Germinal center (tissue), 1 donor: ENCODE measurements at places on chromosomes 3 and 15.

DNA sequence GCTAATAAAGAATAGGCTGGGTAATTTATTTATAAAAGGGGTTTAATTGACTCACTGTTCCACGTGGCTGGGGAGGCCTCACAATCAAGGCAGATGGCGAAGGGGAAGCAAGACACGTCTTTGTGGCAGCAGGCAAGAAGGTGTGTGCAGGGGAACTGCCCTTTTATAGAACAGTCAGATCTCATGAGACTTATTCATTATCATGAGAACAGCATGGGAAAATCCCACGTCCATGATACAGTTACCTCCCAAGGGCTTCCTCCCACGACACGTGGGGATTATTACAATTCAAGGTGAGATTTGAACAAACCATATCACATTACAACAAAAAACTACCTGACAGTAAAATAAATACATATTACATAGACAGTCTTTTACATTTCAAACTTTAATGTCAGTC, 414.9 kb downstream of the NAALADL2 start:
- no peak for DNase-seq

- peak; percentile 70 for DNase-seq
Observed at GRCh38 chr3:43378066-43378935, 92.0 kb downstream of the SNRK start.

DNA sequence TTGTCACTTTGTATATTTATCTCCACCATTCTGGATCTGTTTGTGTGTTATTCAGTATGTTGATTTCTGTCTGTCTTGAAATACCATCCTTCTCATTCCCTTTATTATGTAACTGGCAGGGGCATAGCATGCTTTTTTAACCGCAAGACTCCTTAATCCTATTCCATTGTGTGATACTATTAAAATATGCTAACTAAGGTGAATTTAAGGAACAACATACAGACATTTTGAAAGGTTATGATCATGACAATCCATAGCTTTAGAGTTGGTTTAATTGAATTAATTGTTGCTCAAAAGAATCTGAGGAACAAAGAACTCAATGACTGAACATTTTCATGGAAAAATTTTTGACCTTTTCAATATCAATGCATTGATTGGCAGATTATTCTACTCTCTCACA, 677.3 kb upstream of the ROBO1 start:
- no peak for DNase-seq

DNA sequence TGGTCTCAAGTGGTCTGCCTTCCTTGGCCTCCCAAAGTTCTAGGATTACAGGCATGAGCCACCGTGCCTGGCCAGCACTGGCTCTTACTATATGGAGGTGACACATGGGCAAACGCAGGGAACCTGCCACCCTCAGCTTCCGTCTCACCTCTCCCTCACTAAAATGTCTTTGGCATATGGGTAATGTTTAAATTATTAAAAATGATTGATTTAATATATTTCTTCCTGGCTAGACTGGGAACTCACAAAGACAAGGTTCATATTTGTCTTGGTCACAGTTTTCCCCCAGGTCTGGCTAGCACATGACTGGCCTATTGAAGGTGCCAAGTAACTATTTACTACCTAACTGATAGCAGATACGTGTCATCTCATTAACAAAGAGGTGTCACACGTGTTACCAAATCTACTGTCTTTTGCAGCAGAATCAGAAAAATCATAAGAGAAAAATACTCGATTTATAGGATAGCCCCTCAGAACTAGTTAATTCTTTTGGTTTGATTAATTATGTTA, 48.2 kb downstream of the SYNM start:
- no peak for DNase-seq

- DNase-seq: no peak
Observed at GRCh38 chr15:67741308-67741707, 84.0 kb upstream of the SKOR1 start.

- DNase-seq: no peak
Observed at GRCh38 chr15:37789881-37790280, 144.6 kb upstream of the TMCO5A start.

DNA sequence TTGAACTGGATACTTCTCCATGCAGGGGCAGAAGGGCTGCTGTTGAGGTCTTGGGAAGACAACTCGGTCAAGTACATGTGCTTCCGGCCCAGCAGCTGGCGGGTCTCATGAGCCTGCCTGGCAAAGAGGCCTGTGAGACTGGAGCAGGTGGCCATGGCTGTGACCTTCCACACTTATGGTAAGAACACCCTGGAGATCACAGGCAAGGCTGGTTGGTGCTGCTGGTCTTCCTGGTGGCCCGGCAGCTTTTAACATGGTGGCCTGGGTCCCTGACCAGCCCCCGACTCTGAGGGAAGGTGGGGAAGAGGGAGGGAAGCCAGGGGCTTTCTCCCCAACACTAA, 15.4 kb downstream of the CHRD start:
- DNase-seq: no peak

GRCh38 chr15:92922418-92923002, 22.4 kb downstream of the CHD2 start:
- DNase-seq: no peak

DNA sequence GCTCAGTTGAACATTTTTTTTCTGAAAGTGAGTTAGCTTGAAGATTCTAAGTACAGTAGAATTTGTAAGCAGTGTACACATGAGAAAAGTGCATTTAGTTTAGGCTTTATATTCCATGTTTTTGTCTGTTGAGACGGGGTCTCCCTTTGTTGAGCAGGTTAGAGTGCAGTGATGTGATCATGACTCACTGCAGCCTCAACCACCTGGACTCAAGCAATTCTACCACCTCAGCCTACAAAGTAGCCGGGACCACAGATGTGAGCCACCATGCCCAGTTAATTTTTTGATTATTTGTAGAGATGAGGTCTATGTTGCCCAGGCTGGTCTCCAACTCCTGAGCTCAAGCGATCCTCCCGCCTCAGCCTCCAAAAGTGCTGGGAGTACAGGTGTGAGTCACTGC, 5.3 kb upstream of the CSNK1G1 start:
- no peak for DNase-seq

DNA sequence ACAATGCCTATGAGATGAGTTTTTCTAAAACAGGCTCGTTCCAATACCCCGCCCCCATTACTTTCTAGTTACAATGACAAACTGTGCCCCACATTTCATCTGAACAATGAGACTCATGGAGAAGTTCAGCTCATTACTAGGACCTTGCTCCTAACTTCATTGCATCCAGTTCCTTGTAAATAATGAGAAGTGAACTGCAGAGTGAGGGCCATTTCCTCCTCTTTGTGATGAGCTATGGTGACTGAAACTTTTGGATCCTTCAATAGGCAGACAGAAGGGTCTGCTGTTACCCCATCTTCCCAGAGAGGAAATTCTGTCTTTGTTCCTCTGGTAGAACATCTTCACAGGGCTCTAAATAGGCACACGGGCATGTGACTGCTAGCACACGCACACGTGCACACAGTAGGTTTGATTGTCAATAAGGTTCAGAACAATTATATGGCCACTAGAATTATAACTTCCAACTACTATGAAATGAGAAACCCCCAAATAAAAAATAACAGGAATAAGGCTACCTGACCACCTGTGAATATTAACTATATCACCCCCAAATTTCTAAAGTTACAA, 51.8 kb downstream of the SERP1 start:
- DNase-seq: no peak

DNA sequence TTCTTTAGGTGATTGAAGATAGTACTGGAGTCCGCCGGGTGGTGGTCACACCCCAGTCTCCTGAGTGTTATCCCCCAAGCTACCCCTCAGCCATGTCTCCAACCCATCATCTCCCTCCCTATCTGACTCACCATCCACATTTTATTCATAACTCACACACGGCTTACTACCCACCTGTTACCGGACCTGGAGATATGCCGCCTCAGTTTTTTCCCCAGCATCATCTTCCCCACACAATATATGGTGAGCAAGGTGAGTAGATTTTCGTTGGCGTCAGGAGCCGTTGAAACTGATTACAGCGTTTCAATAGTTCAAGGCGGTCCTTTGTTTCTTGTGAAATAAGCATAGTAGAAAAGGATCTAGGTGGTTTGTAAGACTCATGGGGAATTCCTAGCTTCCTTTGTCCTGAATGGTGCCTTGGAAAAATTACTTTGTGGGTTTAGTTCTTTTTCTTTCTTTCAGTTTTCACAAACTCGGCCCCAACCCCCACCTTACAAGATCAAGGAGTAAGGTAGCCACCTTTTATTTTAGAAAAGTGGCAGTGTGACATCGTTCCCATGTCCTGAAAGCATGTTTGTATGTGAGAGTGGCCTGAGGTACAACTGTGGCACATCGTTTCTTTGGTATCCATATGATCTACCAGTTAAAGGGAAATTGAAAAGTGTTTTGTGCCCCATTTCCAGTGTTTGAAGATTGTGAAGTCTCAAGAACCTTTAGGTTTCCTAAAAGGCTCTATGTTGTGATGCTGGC, 200.6 kb downstream of the GHSR start:
- no peak for DNase-seq

DNA sequence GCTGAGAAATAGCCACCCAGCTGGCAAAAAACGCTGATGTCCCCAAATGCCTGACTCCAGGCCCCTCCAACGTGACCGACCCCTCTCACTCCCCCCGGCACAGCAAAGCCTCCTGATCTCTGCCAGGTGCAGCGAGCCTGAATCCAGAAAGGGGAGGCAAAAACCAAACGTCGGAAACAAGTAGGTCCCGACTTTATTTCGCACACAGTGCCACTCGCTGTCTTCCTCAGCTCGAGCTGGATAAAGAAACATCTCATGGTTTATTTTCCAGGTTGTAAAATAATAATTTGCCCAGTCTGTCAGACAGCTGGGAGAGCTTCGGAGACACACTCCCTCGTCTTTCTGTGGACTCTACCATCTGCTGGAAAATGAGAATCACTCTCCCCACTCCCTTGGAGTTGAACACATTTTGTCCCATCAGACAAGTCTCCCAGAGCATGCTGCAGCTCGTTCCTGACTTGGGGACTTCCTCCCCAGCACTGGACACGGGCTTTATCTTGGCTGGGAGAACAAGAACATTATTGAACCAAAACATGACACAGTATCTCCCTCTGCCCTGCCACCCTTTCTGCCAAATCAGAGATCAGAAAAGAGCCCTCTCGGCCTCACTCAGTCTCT, 142.8 kb downstream of the NUP210 start:
- DNase-seq: no peak

- DNase-seq: no peak
Observed at GRCh38 chr3:191119415-191120295, 79.4 kb upstream of the OSTN start.

DNA sequence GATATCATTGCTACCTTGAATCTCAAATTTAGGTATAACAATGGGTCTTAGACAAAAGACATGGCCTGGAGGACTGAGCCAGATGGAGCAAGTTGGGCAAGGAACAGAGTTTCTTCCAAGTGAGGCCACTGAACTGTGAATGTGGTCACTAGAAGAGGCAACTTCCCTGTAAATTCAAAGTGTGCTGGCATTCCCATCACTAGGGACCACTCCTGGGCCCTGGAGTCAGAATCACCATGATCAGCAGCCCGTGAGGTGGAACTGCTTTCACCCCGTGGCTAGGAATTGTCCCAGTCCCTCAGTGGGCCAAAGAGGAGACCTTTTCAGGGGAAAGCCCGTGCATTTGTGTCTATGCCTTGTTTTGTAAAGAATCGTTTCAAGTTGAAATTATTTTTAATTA, 47.3 kb downstream of the HES1 start:
- no peak for DNase-seq

- no peak for DNase-seq
Observed at GRCh38 chr15:75705854-75706681, 6.6 kb downstream of the CSPG4 start.

DNA sequence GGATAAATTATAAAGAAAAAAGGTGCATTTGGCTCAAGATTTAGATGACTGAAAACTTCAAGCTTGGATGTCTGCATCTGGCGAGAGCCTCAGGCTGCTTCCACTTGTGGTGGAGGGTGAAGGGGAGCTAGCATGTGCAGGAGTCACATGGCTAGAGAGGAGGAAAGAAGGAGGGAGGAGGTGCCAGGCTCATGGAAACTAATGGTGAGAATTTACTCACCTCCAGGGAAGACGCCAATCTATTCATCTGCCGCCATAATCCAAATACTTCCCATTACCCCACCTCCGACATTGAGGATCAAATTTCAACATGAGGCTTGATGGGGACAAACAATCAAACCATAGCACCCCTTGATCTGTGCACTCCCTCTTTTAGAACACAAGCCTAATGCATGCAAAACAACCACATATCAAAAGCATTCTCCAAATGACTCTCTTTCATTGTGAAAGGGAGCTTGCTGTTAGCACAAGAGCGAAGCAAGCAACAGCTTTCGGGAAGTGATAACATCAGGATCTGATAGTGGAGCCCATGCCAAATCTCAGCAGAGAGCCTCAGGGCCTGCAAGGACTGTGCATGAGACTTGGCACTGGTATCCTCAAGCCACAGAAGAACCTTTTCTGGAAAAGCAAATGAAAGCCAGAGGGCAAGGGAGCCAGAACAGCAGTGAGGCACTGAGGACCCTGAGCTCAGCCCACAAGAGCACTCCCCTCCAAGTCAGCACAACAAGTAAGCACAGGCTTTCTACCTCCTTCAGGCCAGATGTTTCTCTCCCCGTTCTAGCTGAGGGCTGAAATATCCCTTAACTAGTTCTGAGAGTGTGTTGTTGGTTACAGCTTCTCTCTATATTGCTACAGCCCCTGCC, 50.2 kb upstream of the THBS1 start:
- DNase-seq: no peak

DNA sequence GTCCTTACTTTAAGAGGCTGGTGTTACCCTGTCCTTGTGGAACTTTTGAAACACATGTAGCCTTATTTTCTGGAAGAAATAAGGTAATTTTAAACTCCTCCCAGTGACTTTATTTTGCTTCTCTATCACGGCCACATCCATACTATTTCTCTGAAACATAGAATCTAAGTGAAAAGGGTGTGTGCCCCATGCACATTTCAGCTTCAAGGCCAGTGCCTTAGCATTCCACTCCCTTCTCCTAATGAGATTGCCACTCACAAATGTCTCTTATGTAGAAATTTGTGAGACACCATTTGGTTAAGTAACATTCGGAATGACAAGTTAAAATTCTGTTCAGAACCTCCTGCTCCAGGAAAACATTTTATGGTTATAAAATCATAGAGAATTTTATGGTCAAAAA, 562.7 kb downstream of the TUSC7 start:
- DNase-seq: no peak

- no peak for DNase-seq
Observed at GRCh38 chr3:153551536-153552285, 389.7 kb downstream of the RAP2B start.

DNA sequence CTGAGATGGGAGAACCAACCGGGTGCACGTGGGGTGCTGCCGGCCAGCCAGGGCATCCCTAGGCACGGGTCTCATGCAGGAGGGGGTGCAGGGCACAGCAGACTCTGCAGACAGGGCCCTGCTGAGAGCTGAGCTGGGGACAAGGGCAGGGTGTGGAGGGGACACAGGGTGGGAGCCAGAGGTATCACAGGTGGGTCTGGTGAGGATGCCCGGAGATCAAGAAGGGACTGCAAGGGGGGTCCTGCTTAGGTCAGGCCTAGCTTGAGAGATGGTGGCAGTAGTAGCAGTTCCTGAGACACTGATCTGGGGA, 39.5 kb upstream of the PRR23E start:
- DNase-seq: no peak

GRCh38 chr3:122615303-122615702, 37.9 kb downstream of the PARP15 start:
- no peak for DNase-seq

- no peak for DNase-seq
Observed at GRCh38 chr3:29141197-29141917, 139.5 kb upstream of the RBMS3 start.
